ENCODE measurements at places on chromosomes 12 and 14.

GRCh38 chr14:51977075-51977474 is 12.3 kb upstream of the RTRAF start:
- DNase-seq, result no peak

- DNase-seq, result no peak
These were observed 233.3 kb downstream of the CACNA1C start for GRCh38 chr12:2286047-2286446.

- no peak for DNase-seq
These were observed 19.7 kb upstream of the RAB35 start for GRCh38 chr12:120136093-120136770.

- DNase-seq, result no peak
These were observed 415.2 kb upstream of the GARIN6 start for GRCh38 chr12:99232324-99232723.

DNA sequence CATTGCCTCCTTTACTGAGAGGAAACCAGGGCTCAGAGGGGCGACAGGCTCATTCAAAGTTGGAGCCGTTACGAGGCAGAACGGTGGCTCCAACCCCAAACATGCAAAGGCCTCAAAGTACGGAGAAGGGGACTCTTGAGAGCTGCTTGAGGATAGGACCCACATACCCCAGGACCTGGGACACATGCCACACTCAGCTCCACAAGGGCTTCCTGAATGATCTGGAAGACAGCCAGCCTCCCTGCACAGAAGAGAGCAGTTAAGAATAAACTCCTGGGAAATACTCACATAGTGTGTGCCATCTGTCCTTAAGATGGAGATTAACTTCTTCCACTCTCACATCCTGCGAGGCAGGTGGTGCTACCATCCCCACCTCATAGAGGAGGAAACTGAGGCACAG is 26.6 kb upstream of the NXPH4 start:
- DNase-seq, result no peak

- DNase-seq, result no peak
These were observed 163.3 kb upstream of the LHX5 start for GRCh38 chr12:113634982-113635381.

GRCh38 chr14:94113073-94113472 is 2.5 kb downstream of the IFI27 start:
- DNase-seq, result no peak

DNA sequence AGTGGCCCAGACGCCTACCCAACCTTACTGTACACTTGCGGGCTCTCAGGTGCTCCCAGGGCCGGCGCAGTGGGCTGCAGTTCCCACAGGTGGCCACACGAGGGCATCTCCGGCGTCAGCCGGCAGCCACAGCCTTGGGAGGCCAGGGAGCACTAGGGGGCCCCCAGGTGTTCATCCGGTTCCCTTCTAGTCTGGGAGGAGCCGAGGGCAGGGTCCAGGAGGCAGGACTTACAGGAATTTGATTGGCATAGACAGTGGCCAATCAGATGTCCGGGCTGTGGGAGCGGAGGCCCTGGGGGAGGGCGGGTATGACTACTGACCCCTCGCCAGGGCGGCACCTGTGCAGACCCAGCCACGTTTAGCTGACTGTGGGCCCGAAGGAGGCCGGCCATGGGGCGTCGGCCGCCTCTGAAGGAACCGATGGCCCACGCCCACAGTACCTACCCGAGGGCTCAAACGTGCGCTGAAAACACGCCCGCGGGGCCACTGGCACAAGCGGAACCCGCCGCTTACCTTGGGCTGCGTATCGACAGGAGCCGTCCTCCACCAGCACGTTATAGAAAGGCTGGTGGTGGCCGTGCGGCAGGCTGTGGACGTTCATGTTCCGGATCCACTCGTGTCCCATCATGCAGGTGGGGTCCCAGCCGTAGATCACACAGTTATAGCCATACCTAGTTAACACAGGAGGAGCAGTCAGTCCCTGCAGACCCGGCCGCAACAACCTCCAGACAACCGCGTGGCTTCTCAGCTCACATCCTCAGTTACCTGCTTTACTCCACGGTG is 34.8 kb downstream of the FBXO21 start:
- no peak for DNase-seq

GRCh38 chr12:53166837-53167236 is 13.7 kb upstream of the ZNF740 start:
- no peak for DNase-seq

DNA sequence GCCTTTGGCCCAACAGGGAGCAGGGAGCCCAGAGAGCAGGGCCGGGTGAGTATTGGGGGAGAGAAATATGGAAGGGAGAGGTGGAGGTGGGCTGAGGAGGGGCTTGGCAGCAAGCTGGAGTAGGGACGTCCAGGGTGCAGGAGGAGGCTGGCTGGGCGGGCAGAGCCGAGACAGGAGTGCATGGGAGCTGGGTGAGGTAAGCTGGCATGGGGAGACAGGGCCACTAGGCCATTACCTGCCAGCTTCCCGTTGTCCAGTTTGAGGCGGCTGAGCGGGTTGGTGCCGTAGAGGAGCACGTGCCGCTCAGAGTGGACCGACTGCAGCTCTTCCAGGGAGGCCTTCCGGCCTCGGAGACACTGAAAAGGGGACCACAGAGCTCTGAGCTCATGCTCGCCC is 18.3 kb downstream of the SLC48A1 start:
- no peak for DNase-seq

DNA sequence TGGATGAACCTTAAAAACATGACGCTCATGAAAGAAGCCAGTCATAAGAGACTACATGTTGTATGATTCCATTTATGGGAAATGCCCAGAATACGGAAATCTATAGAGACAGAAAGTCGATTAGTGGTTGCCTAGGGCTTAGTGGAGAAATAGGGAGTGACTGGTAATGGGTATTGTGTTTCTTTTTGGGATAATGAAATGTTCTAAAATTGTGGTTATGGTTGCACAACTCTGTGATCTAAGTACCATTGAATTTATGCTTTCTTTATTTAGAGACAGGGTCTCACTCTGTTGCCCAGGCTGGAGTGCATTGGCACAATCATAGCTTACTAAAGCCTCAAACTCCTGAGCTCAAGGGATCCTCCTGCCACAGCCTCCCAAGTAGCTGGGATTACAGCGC is 8.0 kb downstream of the RBMS2 start:
- no peak for DNase-seq

DNA sequence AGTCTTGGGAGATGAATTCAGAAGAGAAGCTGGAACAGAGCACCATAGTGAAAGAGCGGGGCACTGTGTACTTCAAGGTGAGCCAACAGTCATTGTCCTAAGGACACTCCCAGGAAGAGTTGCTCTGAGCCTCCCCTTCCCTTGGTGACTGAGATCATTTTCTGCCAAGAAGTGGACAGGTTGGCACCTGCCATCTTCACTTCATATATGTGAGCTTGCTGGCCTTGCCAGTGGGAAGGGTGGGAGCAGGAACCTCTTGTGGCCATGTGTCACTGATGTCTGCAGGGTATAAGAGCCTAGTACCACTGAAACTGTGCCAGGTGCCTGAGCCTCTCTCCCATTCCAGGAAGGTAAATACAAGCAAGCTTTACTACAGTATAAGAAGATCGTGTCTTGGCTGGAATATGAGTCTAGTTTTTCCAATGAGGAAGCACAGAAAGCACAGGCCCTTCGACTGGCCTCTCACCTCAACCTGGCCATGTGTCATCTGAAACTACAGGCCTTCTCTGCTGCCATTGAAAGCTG is 5.3 kb downstream of the FKBP4 start:
- no peak for DNase-seq

DNA sequence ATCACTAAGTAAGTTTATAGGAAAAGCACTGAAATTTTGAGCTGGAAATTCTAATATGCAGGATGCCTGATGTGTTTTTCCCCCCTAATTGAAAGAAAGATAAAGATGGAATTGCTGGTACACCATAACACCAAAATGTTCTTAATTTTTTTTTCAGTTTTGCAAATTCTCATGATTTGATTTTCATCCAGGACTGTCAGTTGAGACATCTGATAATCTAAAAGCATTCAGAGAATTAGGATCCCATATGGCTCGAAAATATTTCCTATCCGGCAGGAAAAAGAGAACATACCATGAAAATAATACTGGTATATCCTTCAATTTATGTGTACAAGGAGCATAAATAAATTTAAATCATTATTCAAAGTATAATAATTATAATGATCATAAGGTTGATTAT is 452.1 kb downstream of the APAF1 start:
- no peak for DNase-seq

- no peak for DNase-seq
These were observed 19.2 kb upstream of the MAP1LC3B2 start for GRCh38 chr12:116539905-116540482.

DNA sequence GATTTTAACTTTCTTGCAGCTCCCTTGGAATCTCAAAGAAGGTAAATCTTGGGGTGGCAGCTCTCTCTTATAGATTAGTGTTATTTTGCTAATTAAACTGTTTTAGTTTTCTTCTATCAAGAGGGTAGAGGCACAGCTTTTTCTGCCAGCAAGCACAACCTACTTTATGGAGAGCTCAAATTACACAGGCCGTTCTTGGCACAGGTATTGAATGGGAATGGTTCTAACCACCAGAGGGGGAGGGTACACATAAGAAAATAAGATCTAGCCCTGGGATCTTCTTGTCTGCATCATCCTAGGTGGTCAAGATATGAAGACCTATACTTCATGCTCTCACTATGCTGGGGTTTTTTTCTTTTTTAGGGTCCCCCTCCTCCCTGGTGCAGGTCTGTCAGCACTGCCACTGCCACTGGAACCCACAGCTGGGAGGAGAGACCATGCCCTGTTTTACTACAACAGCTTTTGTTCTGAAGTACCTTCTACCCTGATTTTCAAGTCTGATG is 48.6 kb upstream of the STAC3 start:
- no peak for DNase-seq

GRCh38 chr12:95548056-95548538 is 3.2 kb downstream of the USP44 start:
- no peak for DNase-seq

DNA sequence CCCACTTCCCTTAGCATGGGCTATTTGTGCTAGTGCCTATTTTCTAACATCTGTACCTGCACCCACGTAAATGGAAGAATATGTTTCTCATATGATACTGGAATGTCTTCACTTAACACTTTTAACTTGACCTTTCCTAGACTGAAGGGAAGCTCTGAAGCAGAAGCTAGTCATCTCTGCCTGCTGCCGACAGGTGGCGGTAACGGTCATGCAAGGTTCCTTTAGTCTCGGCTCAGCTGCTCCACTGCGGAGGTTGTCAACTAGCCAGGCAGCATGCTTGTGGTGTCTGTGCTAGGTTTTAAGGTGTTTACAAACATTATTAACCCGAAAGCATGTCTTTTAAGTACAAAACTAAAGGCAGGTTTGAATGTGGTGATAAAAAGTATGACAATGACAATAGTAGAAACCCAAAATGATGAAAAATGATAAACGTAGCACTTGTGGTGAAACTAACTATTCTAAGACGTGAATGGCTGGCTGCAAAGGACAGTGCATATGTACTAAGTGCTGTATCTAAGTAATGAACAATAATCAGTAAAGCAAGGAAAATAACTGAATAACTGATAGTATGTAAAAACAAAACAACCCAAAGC is 117.2 kb downstream of the GRIN2B start:
- peak; percentile 9 for DNase-seq

GRCh38 chr12:72369423-72369959 is 97.3 kb downstream of the TRHDE start:
- DNase-seq, result no peak

DNA sequence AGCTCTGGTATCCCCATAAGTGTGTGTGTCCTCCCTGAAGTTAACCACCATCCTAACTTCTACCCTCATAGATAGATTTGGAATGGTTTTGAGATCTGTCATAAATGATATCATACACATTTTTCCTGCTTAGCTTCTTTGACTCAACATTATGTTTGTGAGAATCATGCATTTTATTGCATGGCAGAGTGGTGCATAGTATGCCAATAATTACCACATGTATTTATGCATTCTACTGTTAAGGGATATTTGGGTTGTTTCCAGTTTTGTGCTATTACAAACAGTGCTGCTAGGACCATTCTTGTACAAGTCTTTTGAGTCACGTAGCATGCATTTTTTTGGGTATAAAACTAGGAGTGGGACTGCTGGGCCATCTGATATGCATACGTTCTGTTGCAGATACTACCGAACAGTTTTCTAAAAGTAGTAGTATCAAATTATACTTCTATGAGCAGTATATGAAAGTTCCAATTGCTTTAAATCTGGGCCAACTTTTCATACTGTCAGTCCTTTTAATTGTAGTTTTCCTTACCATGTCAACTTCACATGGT is 13.4 kb downstream of the GRIP1 start:
- no peak for DNase-seq

GRCh38 chr14:64421166-64421565 is 33.0 kb downstream of the MTHFD1 start:
- DNase-seq, result no peak

DNA sequence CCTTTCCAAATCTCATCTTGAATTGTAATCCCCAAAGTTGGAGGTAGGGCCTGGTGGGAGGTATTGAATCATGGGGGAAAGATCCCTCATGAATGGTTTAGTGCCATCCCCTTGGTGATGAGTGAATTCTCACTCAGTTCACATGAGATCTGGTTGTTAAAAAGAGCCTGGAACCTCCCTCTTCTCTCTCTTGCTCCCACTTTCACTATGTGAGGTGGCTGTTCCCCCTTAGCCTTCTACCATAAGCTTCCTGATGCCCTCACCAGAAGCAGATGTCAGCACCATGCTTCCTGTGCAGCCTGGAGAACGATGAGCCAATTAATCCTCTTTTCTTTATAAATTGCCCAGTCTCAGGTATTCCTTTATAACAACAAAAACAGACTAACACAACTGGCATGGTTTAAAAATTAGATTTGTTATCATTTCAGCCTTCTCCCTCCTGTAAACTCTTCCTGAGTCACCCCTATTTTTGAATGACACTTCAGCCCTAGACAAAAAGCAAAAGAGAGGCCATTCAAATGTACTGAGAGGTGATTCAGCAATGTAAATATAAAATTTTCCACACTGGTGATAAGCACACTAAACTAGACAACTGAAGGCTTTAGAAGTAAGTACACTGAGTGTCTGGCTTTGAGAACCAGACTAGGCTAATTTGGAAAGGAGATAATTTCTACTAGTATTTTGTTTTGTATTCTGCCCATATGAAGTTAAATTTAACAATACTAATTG is 212.1 kb upstream of the ABCD2 start:
- no peak for DNase-seq

- no peak for DNase-seq
These were observed 4.4 kb upstream of the WSB2 start for GRCh38 chr12:118065380-118065779.

- DNase-seq, result no peak
These were observed 230.2 kb downstream of the SLC41A2 start for GRCh38 chr12:104727726-104728465.

GRCh38 chr12:46373301-46374296 is 1.0 kb upstream of the SLC38A2 start:
- DNase-seq, result peak; percentile 21

- no peak for DNase-seq
These were observed 21.0 kb downstream of the CFL2 start for GRCh38 chr14:34693228-34693939.

GRCh38 chr14:75313294-75313693 is 34.7 kb downstream of the FOS start:
- no peak for DNase-seq

Measured in stimulated activated CD8-positive, alpha-beta memory T cell treated with anti-CD3 and anti-CD28 coated beads, Interleukin-4, amount 100 ng/mL, for 1 hour (primary cell).